Fibroblast of villous mesenchyme (primary cell): ENCODE measurements at places on chromosomes 16 and 17. TPM values are rescaled to one million over a fixed set of nuclear protein-coding genes. Genes with fewer than 3 reads are reported as not detected.

- no peak for DNase-seq
Observed at GRCh38 chr16:49085686-49086085, 196.0 kb downstream of the CBLN1 start.

DNA sequence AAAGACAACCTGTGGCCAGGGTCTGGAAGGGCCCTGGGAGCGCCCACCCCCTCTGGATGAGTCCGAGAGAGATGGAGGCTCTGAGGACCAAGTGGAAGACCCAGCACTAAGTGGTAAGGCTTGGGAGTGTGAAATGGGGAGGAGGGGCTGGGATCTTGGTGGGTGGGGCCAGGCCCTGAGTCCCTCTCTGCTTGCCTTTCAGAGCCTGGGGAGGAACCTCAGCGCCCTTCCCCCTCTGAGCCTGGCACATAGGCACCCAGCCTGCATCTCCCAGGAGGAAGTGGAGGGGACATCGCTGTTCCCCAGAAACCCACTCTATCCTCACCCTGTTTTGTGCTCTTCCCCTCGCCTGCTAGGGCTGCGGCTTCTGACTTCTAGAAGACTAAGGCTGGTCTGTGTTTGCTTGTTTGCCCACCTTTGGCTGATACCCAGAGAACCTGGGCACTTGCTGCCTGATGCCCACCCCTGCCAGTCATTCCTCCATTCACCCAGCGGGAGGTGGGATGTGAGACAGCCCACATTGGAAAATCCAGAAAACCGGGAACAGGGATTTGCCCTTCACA is 1.2 kb upstream of the STARD3 start:
- DNase-seq, result no peak

DNA sequence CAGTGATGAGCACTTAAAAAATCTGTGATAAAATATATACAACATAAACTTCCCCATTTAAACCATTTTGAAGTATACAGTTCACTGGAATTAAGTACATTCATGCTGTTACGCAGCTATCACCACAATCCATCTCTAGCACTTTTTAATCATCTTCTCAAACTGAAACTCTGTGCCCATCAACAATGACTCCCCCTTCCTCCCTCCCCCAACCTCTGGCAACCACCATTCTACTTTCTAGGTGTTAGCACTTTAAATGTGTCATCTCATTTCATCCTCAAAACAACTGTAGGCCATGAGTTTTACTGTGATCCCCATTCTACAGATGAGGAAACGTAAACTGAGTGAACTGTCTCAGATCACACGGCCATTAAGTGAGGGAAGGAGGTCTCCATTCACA is 13.8 kb upstream of the TMEM98 start:
- no peak for DNase-seq

- DNase-seq, result no peak
Observed at GRCh38 chr17:35752471-35752870, 568 bp downstream of the GAS2L2 start.

DNA sequence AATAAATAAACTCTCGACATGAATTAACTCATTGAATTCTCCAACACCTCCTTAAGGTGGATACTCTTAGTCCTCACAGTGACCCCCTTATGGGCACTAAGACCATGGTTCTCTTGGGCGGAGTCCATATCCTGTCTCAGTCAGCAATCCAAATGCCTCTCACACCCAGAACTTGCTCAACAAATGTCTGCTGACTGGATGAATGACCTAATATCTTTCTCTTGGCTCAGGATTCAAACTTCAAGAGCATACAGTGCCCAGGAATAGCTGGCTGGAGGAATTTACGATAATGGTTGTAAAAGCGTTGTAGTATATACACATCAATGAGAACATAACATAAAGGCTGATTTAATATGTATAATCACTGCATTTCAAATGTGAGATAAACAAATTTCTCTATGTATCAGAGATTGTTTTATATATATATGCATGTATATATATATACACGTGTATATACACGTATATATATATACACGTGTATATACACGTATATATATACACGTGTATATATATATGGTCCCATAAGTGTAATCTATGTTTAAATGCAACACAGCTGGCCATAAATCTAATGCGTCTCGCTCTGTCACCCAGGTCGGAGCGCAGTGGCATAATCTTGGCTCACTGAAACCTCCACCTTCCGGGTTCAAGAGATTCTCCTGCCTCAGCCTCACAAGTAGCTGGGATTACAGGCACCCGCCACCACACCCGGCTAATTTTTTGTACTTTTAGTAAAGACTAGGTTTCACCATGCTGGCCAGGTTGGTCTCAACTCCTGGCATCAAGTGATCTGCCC is 6.5 kb upstream of the UBB start:
- peak; percentile 92 for DNase-seq

DNA sequence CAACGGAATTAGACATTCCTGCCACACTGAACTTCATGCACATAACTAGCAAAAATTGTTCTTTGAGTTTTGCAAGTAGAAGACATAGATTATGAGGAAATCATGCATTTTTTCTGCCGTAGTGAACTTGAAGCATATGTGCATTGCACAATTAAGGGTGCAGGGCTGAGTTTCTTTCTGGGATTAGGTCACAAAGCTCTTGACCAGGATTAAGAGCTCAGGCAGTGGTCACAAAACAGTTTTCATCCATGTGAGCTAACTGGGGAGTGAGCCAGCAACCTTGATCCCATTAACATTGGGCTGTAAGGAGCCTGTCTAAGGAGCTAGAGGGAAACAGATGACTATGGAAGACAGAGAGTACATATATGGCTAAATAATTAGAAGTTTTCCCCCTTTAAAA is 143.7 kb downstream of the PMP22 start:
- DNase-seq, result peak; percentile 67

GRCh38 chr16:24906199-24906808 is 60.5 kb downstream of the SLC5A11 start:
- DNase-seq, result peak; percentile 26

DNA sequence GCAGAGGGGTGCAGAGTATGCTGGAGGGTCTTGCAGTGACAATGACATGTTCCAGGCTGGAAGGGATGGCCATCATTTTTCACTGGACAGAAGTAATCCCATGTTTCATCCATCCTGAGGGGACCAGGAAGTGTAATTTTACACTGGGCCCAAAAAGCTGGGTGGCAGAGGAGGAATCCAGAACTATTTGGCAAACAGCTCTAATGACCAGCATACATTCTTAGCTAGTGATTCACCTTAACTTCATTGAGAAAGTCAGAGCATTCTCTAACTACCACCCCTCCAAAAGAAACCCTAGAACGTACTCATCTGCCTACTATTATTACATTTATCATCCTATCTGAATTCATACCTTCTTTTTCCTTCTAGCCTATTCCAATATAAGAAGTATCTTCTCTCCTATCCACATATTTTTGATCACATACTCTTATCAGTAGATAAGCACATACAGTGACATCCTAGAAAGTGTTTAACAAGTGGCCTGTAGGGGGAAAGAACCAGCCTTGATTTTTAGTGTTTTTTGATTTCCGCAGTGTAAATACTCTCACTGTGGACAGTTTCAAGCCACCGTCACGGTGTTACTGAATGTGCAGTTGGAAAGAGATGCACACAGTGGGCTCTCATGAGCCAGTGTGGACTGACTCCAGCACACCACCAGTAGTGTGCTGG is 118.1 kb downstream of the FTO start:
- peak; percentile 58 for DNase-seq

- peak; percentile 97 for DNase-seq
Observed at GRCh38 chr16:74448990-74449389, 27.7 kb upstream of the CLEC18B start.

GRCh38 chr17:76872221-76872873 is 4.1 kb downstream of the MGAT5B start:
- peak; percentile 78 for DNase-seq

DNA sequence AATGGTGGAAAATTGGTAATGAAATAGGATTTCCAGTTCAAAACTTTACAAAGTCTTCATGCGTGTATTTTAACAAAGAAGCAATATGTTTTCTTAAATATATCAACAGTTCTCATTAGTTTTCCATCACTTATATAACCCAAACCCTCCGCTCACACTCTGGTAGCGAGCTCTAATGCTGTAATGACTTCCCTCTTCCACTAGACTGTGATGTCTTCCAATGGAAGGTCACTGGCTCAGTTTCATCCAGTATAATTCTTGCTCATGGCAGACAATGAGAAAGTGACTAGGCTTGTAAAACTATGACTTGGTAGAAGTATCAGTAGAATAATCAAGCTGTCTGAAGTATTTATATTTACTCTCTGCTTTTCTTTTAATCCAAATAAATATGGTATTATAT is 32.8 kb downstream of the NETO2 start:
- DNase-seq, result no peak

DNA sequence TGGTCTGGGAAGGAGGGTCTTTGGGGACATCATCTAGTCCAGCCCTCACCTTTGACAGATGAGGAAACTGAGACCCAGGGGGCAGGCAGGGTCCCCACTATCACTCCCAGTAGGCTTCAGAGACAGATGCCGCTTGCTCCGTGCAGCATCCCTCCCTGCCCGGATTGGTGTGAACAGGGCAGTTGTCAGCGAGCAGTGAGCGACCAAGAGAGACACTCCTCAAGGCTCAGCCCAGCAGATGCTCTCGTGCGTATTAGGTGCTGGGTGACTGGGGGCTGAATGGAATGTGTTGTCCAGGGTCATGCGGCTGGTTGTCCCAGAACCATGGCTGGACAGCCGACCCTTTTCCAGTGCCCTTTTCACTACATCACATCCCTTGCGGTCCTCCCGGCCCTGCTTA is 49.0 kb downstream of the MPRIP start:
- DNase-seq, result no peak

DNA sequence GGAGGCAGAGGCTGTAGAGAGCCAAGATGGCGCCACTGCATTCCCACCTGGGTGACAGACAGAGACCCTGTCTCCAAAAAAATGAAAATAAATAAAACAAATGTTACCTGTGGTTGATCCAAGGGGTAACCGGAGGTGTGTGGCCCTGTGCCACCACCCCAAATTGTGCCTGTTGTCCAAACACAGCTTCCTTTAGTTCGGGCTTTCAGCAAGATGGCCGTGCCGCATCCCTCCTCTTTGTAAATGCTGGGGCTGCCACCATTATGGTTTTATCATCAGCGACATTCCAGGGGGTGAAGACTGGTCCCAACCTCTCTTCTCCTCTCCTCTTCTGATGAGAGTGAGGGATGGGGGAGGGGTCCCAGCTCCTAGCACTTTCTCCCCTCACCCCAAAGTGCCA is at the start of gene C16orf92:
C16orf92 (plus strand) TSS at position 312 of the 400 bp plus-strand sequence. CDS start 143 bp downstream, outside the sequence.
- no peak for DNase-seq

- no peak for DNase-seq
Observed at GRCh38 chr17:57338257-57338914, 82.1 kb downstream of the MSI2 start.

GRCh38 chr16:85395207-85395912 is 217.8 kb upstream of the GSE1 start:
- DNase-seq, result peak; percentile 99

- no peak for DNase-seq
Observed at GRCh38 chr16:65271996-65272395, 150.1 kb upstream of the CDH11 start.

- no peak for DNase-seq
Observed at GRCh38 chr16:72947379-72948237, 100.3 kb downstream of the ZFHX3 start.

DNA sequence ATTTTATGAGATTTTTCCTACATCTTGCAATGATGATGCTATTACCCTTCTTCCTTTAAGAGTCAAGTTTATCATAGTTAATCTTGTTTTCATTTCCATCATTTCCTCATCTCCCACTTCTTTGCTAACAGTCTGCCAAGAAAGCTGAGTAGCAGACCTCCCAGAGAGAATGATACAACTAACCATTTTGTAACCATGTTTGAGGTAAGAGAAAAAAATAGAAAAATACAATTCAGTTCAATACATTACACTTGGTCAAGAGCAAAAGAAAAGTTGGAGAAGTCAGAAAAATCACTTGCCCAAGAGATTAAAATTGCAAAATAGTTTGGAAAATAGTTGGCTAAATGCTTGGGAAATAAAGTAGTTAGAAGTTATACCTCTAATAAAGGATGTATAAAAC is 154.4 kb downstream of the ABCA8 start:
- peak; percentile 82 for DNase-seq

DNA sequence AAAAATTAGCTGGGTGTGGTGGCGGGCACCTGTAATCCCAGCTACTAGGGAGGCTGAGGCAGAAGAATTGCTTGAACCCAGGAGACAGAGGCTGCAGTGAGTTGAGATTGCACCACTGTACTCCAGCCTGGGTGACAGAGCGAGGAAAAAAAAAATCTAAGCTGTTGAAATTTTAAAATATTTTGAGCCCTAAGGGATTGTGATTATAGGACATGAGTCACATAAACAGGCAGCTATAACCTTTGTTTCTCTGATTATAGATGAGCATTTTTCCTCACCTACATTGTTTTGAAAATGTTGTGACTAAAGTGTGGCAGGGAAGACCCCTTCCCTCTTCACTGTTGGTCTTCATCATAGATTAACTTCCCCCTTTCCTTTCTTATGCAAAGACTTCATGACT is 135.5 kb downstream of the MGAT5B start:
- no peak for DNase-seq

DNA sequence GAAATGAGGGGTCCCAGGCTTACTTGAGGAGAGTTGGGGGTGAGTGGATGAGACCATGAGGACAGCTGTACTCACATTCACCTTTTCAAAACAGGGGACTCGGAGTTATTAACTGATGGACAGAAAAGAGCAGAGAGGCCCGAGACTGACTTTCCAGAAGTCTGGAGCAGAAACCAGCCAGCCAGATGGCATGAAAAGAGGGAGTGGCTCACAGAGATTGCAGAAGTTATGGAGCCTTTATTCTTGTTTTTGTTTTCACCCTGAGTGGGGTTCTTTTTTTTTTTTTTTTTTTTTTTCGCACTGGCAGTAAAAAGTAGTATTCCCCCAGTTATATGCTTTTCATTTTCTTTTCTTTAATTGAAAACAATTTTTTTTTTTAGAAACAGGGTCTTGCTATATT is 18.9 kb downstream of the TVP23A start:
- no peak for DNase-seq

DNA sequence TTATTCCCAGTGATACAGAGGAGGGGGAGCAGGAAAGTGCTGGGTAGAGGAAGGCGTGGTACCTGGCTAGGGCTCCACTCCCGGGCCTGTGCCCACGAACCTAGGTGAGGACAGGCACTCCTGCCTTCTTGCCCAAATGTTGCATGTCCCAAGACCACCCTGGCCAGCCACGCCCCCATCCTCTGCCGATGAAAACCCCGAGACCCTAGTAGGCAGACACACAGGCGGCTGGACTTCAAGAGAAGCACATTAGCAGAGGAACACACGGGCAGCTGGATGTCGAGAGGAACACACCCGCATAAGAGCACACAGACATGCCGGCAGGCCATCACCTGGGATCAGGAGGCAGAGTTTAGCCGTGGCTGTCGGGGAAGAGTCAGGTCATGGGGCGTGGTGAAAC is 1386.5 kb upstream of the GOT2 start:
- no peak for DNase-seq

The SMIM22 gene
- total RNA-seq, result not detected in 2 replicates

The ACE gene
- total RNA-seq, result 1.3 and 1.7 TPM in 2 replicates
